ENCODE measurements at places on chromosomes 13 and 19.

DNA sequence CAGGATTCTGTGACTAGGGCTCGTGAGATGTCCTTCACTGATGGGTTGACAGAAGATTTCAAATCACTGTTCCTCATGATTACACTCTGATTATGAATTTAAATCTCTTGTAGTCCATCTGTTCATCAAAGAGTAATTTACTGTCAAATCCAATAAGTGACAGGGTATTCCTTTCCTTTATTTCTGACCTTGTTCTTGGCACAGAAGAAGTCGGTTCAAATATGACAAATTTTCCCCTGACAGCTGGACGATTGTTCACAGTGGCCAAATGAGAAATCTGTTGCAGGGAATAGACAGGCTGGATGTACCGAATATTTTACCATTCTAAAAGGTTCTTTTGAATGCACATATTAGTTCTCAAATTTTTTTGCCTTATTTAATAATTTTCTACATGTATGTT, 767.3 kb upstream of the GPC6 start:
- DNase-seq = no peak

GRCh38 chr13:58018865-58019264, 387.3 kb downstream of the PCDH17 start:
- no peak for DNase-seq

DNA sequence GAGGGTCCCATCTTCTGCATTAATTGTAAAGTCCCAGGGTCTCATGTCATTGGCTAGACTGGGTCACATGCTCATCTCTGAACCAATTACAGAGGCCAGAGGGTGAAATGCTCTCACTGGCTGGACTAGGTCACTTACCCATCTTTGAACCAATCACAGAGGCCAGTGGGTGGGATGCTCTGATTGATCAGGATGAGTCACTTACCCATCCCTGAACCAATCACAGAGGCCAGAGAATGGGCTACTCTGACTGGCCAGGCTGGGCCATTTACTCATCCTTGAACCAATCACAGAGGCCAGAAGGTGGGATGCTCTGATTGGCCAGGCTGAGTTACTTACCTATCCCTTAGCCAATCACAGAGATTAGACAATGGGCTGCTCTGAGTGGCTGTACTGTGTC, 5.3 kb downstream of the MISP start:
- DNase-seq = peak; percentile 93

DNA sequence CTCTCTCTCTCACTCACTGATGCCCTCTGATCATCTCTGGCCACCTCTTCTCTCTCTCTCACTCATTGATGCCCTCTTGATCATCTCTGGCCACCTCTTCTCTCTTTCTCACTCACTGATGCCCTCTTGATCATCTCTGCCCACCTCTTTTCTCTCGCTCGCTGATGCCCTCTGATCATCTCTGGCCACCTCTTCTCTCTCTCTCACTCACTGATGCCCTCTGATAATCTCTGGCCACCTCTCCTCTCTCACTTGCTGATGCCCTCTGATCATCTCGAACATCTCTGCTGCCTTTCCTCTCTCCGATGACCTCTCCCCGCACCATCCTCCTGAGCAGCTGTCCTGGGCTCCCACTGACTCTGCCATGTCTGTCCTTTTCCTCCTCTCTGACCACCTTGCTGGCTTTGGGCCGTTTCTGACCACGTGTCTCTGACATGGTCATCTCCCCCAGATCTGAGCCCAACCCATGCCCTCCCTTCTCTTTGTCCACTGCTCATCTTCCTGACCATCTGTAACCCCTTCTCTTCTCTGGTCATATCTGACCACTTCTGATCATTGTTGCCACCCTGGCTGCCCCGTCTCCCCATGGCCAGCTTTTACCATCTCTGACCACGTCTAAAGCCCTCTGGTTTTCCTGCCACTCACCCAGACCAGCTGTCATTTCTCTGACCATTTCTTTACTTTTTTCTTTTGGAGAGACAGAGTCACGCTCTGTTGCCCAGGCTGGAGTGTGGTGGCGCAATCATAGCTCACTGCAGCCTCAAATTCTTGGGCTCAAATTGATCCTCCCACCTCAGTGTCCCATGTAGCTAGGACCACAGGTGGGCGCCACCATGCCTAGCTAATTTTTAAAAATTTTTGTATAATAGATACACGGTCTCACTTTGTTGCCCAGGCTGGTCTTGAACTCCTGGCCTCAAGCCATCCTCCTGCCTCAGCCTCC, 2.4 kb downstream of the LRFN3 start:
- no peak for DNase-seq

- DNase-seq = no peak
Measured at GRCh38 chr13:30830638-30830965, 75.5 kb upstream of the MEDAG start.

GRCh38 chr19:16197188-16197621, 506 bp upstream of the AP1M1 start:
- DNase-seq = peak; percentile 52

- DNase-seq = no peak
Measured at GRCh38 chr19:49857061-49857837, 6.3 kb downstream of the PTOV1 start.

- peak; percentile 88 for DNase-seq
Measured at GRCh38 chr19:1774989-1775772, 21.9 kb downstream of the ONECUT3 start.

DNA sequence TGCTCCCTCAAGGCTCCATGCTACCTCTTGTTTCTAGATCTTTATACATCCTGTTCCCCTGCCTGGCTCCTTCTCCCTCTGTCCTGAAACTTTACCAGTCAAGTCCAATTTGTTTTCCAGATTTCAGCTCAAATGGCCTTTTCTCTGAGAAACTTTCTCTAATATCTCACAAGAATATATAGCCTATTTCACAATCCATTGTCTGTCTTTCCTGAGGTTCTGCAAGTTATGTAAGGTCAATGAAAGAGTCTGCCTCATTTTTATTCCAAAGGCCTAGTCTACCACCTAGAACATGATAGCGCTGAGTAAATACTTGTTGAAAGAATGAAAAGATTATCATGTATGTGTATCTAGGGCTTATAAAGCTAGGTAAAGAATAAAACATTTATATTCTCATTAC, 348.8 kb downstream of the SPRY2 start:
- no peak for DNase-seq

GRCh38 chr19:45900738-45901431, 1.5 kb downstream of the MYPOP start:
- DNase-seq = no peak

DNA sequence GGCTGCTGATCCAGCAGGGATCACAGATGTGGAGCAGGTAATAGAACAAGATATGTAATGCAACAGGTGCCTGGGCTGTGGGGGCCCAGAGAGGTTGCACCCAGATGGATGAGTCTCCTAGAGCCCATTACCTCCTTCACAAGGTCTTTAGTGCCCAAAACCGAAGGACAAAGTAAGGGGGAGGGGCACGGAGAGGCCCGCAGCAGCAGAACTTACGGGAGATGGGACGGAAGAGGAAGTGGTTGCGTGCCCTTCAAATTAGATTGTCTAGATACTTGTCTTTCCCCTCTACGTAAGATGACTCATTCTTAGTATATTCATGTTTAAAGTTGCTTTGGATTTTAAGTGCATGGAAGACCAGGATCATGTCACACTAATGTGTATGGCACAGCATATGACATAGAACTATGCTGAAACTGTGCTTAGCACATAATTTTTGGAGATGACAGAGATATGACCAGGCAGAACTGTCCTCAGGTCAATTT, 5.7 kb upstream of the MRPS31 start:
- peak; percentile 88 for DNase-seq

- no peak for DNase-seq
Measured at GRCh38 chr13:30746791-30747190, 11.4 kb downstream of the ALOX5AP start.

GRCh38 chr13:25578526-25578925, 206.8 kb downstream of the ATP8A2 start:
- DNase-seq = no peak

- DNase-seq = no peak
Measured at GRCh38 chr13:66558506-66558905, 671.6 kb downstream of the PCDH9 start.

DNA sequence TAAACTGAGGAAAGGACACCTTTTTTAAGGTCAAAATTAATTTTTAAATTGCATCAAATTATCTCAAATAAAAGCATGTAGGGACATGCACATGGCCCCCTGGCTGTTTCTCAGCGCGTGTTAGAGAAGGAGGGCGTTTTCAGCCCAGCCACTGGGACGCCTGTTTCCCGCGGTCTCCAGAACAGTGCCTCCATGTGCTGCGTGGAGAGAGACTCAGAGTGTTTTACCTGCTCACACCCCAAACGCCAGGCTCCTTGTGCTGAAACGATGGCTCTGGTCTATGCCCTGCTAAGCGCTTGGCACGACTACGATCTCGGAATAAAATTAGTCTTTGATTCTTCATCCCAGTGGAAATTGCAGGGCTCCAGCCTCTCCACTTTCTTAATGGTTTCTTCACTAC, 20.0 kb upstream of the SPACA7 start:
- DNase-seq = no peak

DNA sequence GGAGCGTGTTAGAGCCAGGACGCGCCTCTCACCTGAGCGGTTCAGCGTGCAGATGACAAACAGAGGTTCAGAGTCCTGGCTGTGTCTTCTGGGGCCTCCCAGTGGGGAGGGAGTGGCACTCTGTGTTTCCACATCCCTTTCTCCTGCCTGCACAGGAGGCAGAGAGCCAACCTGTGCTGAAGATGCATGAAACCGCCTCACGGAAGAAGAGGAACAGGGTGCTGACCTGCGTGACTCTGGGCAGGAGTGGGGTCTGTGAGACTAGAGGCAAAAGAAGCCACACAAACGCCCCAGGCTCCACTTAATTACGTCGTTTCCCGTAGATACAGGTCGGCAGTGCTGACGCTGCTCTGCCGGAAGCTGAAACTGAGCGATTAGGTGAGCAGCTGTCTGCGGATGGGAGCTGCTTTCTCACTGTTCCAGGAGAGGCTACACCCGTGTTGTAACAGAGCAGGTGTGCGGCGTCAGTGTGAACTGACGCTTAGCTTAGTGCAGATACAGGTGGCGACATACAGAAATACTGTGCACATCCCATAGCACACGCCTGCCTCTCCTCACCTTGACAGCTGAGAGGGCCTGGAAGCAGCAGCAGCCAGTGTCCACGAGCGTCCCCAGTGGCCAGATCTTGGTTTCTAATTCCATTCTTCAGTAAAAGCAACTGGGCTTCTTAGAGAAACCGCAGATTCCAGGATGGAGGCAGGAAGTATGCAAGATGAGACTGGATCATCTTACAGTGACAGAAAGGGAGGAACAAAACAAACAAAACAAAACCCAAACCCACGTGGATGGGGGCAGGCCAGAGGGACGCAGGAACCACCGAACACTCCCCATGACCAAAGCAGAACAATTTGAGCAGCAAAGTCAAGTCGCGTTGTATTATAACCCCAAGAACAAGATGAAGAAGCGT, 37.7 kb upstream of the MCF2L start:
- DNase-seq = peak; percentile 49

DNA sequence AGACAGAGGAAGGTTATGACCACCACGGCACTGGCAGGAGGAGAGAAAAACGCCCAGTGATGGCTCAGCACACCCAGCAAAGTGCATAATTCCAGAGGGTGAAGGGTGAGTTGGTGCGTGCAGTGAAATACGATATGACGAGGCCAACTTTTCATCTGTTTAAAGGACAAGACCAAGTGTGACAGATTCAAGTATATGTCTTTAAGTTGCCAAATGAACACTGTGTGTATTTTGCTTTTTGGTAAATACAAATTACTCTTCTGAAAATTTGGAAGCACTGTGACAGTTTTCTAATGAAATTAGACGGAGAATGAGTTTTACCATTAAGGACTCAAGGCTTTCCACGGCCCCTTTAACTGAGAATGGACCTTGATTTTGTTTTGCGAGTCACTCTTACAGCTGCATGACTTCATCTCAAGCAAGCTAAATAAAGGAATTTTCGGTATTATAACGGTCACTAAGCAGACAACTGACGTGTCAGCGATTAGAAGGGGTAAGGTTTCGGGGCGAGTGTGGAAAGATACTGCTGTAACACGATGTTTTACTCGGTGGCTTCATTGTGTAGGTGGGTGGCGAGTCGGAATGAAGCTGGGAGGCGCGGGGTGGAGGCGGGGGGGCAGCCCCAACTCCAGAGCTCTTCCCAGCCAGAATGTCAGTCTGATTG, 22.8 kb downstream of the COL4A2 start:
- no peak for DNase-seq

GRCh38 chr19:33389421-33390100, 16.1 kb downstream of the CEBPG start:
- no peak for DNase-seq

DNA sequence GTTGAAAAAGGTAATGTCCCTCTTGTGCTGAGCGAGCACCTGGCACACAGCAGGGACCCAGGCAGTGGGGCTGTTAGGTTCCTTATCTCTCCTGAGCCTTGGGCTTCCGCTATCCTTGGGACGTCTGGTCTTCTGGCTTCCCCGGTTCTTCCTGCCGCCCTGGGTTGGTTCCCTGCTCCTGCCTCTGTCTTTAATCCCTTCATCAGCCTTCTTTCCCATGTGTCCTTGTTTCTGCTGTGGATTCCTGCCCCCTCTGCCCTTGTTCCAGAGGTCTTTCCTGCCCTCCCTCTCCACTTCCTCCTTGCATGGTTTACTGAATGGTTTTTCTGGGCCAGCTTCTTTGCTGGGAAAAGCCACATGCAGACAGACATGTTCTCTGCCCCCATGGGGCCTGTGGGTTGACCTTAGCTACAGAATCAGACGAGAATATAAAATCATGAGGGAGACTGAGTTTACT, 2.6 kb downstream of the EPN1 start:
- DNase-seq = no peak

- peak; percentile 83 for DNase-seq
Measured at GRCh38 chr13:31909864-31910551, 121.6 kb upstream of the FRY start.

DNA sequence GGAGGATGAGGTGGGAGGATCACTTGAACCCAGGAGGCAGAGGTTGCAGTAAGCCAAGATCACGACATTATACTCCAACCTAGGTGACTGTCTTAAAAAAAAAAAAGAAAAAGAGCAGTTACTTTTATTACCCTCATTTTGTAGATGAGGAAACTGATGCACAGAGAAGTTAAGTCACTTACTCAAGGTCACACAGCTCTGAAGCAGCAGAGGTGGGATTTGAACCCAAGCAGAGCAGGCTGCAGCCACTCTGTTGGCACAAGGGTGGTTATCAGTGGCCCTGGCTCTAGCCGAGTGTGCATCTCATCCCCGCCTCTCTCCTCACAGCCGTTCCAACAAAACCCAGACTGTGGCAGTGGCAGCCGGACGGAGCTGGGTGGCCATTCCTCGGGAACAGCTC, 7.6 kb downstream of the IL27RA start:
- no peak for DNase-seq

- DNase-seq = no peak
Measured at GRCh38 chr13:44627441-44627840, 51.3 kb upstream of the TSC22D1 start.

- DNase-seq = no peak
Measured at GRCh38 chr19:28829762-28830161, 383.2 kb downstream of the UQCRFS1 start.

DNA sequence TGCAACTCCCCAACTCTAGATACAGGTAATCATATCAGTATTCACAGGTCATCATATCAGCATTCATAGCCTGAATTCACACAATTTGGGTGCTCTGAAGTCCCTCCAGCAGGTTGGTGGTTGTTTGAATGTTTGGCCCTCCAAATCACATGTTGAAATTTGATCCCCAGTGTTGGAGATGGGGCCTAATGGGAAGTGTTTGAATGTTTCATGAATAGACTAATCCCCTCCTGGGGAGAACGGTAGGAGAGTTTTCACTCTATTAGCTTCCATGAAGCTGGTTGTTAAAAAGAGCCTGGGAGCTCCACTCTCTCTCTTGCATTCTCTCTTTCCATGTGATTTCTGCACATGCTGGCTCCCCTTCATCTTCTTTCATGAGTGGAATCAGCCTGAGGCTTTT, 288.6 kb upstream of the PCDH9 start:
- DNase-seq = no peak

Measured in Karpas-422 (cell line).